H9 (cell line): ENCODE measurements at places on chromosomes 2 and 18.

GRCh38 chr2:113406114-113406513, 31.4 kb upstream of the ZNG1B start:
- DNase-seq = peak; percentile 66

DNA sequence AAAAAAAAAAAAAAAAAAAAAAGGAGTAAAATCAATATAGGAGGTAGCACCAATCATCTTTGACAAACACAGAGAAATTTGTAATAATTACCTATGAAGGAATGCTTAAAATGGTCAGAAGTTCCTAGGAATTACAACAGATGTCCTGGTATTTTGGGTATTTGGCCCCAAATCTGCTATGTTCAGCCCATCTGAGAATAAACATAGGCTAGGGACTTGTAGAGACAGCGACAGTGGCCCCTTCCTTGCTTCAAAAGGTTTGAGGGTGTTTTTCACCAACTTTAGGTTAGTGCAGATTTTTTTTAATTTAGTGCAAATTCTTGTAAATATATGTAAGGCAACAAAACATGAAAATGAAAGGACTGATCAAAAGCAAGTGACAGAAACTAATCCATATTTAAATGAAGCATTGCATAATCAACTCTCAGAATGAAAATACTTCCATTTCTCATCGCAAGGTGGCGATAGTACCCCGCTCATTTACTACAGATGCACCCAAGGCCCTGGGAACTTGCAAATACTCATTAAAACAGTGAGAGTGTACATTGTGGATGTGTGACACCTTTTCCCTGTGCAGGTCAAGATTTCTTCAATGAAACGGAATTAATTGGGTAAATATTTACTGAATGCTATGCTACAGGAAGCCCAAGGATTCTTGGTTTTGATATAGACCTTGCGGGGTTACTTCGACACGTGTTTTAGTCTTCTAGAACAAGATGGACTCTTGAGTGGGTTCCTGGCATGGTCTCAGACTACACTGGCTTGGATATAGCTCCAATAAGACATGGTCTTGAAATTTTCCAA, 44.6 kb downstream of the FAM124B start:
- DNase-seq = peak; percentile 43

- peak; percentile 91 for DNase-seq
Observed at GRCh38 chr2:110732422-110733413, at the start of gene ACOXL. ACOXL (plus strand) TSS chr2:110732573; CDS start chr2:110768390, 35,817 bp downstream.

GRCh38 chr2:64192664-64193105, 48.5 kb upstream of the PELI1 start:
- no peak for DNase-seq

DNA sequence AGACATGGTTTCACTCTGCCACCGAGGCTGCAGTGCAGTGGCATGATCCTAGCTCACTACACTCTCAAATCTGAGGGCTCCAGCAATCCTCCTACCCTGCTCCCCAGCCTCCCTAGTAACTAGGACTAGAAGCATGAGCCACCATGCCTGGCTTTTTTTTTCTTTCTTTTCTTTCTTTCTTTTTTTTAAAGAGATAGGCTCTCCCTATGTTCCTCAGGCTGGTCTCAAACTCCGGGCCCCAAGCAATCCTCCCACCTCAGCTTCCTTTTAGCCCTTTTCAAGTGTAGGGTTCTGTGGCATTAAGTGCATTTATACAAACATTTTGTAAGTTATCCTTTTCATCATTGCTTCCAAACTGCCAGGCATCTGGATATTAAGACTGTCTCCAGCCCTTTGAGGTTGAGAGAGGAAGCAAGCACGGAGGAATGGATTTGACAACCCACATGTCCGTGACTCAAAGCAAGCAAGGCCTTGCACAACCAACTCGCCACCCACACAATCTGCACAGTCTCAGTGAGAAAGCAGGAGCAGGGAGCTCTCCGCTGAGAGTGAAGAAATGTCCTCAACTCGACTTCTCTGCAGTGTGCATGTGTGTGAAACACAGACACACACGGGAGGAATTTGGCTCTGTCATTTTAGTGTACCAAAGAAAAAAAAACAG, 65.6 kb downstream of the ATP8B1 start:
- no peak for DNase-seq

DNA sequence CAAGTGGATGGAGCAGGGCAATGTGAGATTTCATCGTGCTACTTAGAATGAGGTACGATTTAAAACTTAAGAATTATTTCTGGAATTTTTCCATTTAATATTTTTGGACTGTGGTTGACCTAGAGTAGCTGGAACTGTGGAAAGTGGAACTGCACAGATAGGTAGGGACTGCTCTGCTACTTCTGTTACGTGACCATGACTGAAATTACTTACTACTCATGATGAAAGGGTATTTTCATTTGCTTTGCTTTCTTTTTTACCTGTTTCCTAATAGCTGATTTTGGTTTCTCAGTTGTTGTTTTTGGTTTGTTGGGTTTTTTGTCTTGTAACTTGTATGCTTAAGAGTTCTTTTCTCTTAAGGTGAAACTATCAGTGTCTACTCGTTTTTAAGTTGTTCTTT, 11.4 kb downstream of the UBE2E3 start:
- no peak for DNase-seq

DNA sequence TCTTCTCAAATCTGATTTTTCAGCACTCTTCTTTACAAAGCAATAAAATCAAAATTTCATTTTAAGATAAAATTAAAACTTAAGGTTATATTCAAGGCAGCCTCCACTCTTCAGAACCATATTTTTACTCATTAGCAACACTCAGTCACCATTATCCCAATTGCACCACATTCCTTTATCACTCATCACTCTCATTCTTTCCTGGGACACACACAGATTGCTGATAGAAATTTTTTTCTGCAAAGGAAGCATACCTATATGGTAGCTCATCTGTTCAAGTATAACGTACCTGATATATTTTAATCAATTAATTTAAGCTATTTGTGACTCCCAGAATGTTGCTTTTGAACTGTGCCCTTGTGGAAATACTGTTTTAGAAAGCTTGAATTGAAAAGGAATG, 1559.3 kb upstream of the ZEB2 start:
- DNase-seq = no peak

DNA sequence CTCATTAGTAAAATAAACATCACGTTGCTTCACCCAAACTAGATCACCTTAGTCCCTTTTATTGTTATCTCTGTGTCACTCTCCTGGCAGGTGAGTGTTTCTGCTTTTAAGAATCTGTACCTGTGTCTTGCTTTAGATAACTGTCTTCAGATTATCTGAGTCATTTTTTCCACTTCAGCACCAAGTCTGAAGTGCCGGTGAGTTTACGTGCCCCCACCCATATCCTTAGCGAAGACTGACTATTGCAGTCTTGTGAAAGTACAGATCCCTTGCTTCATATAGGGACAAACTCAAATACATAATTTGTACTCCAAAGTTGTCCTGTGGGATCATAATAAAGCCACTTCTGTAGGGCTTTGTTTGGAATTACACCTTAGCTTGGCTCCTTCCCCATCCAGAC, 41.1 kb downstream of the SCN2A start:
- no peak for DNase-seq

- DNase-seq = no peak
Observed at GRCh38 chr2:231936491-231936890, 10.3 kb upstream of the NPPC start.

DNA sequence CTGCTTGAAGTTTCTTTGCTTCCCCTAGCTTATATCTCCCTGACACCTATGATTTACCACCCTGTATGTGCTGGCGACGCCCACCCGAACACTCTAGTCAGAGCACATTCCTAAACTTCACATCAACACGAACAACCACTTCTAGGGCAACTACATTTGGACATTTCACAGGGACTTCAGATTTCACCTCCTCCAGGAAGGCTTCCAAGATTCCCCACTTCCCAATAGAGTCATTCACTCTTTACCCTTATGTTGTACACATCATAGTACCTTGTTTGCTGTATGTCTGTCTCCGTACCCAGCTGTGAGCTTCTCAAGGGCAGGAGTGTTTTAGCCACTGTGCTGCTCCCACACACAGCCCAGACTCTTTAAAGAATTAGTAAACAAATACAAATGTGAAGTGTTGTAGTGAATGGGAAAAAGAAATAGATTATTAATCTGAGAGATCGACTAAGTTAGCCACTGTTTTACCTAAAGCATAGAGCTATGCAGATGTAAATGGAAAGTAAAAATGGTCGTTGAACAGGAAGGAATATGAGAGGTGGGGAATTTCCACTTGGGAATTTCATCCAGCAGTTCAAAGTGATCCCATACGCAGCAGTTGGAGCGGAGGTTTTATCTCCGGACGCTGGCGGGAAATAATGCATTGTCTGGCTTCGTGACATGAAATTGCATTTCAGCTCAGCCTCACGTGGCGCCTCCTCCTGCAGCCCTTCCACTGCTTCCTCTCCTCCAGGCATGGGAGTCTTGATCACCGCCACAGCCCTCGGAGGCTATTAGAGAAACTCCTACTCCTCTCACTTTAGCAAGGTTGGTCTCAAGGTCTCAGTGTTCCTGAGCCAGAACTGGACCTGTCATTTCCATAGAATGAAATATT, 233.4 kb upstream of the COPS8 start:
- DNase-seq = no peak

DNA sequence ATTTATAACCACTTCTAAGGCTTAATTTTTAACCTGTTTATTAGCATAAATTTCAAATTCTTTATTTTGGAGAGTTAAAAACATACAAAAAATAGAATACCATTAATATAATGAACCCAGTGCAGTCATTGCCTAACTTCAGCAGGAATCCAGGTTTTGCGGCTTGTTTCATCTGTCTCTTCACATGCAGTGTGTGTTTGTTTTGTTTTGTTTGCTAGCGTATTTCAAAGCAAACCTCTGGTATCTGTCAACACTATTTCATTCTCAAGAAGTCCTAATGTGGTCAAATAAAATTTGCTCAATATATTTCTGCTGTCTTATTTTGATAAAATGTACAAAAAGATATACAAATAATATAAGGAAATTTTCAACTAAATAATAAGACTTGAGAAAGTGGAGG, 328.5 kb downstream of the AGPS start:
- DNase-seq = no peak

- DNase-seq = no peak
Observed at GRCh38 chr2:159895258-159896065, 97.5 kb upstream of the CD302 start.

GRCh38 chr2:212811036-212811805, 272.6 kb upstream of the ERBB4 start:
- no peak for DNase-seq

GRCh38 chr2:239826786-239827522, 198.2 kb downstream of the NDUFA10 start:
- peak; percentile 14 for DNase-seq

GRCh38 chr18:29594493-29594892, 1417.6 kb upstream of the CDH2 start:
- no peak for DNase-seq

GRCh38 chr2:60482222-60482621, 71.2 kb downstream of the BCL11A start:
- DNase-seq = no peak

GRCh38 chr2:96528006-96528699, 8.4 kb upstream of the ARID5A start:
- no peak for DNase-seq

DNA sequence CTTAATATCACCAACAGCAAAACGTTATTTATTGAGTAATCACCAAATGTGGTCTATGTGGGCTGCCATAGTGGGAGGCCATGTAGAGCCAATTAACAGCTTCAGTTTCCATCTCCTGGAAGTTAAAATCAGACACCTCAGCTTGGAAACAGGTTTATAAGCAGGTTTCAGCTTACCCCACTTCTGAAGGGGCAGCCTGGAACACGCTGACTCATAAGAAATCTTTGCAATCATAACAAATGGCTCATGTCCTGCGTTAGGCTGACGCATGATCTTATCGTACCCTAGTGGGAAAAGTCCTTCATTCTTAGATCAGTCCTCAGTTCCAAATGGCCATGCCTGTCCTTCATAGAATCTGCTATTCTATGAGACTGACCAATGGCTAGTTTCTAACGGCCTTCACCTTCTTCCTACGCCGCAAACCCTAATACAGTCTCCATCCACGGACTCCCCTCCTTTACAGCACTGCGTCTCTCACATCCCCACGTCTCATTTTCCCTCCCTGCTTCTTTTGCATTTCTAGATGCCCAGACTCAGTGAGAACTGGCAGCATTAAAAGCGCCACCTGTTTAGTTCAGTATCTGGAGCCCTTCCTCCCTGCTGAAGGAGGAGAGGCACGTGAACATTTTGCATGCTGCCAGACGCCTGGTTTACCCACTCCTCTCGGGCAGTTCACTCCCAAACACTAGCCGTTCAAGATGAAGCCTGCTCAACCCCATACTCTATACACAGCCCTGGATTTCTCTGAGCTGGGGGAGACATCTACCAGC, 24.2 kb upstream of the BZW1 start:
- DNase-seq = no peak

DNA sequence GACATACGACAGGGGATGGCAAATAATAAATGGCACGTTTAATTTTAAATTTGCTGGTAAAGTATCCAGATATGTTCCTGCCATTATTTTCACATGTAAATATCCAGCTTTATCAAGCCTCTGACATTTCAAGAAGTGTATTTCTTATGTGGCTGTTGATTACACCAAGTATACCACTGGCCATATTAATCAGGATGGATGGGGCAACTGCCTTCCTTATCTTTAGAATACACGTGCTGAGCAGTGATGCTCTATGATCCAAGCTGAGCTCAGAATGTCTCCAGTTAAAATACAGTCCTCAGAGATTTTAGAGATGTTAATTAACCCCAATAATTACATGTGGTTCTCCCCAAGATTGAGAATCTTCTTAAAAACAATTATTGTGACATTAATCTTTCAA, 38.3 kb upstream of the RAPGEF4 start:
- DNase-seq = no peak

DNA sequence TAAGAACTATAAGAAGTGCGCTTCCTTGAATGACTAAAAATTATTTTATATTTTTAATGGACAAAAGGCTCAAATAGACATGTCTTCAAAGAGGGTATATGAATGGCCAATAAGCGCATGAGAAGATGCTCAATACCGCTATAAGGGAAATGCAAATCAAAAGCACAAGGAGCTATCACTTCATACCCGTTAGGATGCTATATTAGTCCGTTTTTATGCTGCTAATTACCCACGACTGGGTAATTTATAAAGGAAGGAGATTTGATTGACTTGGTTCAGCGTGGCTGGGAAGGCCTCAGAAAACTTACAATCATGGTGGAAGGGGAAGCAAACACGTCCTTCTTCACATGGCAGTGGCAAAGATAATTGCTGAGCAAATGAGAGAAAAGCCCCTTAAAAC, 20.5 kb upstream of the PPP4R1 start:
- DNase-seq = no peak

DNA sequence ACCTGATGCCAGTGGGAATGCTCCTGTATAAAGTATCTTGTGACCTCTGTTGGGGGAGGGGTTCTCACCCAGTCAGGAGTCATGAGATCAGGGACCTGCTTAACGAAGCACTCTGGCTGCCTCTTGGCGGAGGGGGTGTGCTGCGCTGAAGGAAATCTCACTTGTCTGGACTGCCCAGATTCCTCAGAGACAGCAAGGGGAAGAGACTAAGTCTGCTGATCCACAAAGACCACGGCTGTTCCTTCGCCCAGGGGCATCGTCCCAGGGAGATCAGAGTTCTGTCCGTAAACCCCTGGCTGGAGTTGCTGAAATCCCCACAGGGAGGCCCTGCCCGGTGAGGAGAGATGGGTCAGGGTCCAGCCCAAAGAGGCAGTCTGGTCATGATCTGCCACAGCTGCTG, 168.4 kb downstream of the CCBE1 start:
- DNase-seq = no peak

GRCh38 chr2:235740821-235741220, 247.0 kb downstream of the AGAP1 start:
- DNase-seq = peak; percentile 70

GRCh38 chr18:43964666-43965065, 687.4 kb upstream of the SYT4 start:
- no peak for DNase-seq
